ENCODE measurements at places on chromosomes 3 and 15.

DNA sequence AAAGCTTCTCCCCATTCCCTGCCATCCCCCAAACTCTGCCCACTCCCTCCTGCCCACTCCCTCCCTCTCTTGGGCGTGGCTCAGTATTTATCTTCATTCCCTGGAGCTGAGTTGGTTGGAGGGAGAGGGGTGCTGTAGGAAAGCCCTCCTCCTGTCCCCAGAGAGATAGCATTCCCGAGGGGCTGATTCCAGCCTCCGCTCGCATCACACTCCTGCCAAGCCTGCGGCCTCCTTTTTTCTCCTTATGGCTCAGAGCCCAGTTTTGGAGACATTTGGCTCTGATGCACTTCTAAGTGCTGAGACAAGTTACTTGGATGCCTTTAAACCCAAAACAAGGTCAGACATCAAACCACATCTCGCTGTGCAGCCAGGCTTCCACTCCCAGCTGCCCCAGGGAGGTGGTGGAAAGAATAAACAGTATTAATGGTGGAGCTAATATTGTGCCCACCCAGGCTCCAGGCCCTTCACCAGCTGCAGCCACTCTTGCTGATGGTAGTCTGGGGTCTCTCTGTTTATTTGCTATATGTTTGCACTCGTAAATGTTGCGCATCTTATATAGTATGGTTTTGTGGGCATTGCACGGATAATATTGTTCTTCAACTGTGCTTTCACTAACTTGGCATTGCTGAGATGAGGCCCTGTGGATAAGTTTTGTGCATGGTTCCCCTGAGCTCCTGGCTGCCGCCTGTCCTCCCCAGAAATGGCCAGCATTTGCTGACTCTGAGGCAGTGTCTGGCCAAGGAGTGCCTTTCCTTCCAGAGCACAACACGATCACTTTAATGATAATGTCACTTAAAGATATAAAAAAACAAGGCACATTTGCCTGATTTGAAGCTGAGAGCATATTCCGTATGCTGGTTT lies 157.2 kb downstream of the LRRC28 start:
- DNase-seq, result no peak

GRCh38 chr3:106276151-106276550 lies 407.3 kb upstream of the CBLB start:
- DNase-seq, result no peak

- DNase-seq, result no peak
These were observed 539.5 kb downstream of the NAALADL2 start for GRCh38 chr3:175398676-175399075.

GRCh38 chr15:88262064-88262463 lies 5.5 kb upstream of the NTRK3 start:
- no peak for DNase-seq

DNA sequence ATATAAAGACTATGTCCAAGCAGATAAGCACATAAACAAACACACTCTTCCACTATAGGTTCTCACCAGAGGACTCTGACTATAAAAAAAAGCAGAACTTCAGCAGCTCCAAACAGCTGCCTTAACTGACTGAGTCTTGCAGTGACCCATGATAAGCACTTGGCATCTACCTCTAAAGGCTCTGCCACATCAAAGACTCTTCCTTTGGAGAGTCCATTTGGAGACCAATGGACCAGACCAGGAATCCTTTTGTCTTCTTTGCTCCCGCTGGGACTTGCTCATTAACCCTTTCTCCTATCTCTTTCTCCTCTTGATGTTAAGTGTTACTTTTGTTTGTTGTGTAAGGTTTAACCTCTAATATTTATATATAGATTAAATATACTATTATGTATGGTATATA lies 424.1 kb downstream of the RSL24D1 start:
- no peak for DNase-seq

DNA sequence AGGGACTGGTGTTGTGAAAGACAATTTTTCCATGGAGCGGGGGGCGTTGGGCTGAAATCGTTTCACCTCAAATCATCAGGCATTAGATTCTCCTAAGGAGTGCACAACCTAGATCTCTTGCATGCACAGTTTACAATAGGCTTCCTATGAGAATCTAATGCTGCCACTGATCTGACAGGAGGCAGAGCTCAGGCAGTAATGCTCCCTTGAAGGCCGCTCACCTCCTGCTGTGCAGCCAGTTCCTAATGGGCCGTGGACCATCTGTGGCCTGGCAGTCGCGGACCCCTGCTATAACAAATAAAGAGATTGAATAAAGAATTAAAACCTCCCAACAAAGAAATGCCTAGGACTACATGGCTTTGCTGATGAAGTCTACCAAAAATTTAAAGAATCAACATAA lies 25.3 kb upstream of the ANKRD28 start:
- no peak for DNase-seq

DNA sequence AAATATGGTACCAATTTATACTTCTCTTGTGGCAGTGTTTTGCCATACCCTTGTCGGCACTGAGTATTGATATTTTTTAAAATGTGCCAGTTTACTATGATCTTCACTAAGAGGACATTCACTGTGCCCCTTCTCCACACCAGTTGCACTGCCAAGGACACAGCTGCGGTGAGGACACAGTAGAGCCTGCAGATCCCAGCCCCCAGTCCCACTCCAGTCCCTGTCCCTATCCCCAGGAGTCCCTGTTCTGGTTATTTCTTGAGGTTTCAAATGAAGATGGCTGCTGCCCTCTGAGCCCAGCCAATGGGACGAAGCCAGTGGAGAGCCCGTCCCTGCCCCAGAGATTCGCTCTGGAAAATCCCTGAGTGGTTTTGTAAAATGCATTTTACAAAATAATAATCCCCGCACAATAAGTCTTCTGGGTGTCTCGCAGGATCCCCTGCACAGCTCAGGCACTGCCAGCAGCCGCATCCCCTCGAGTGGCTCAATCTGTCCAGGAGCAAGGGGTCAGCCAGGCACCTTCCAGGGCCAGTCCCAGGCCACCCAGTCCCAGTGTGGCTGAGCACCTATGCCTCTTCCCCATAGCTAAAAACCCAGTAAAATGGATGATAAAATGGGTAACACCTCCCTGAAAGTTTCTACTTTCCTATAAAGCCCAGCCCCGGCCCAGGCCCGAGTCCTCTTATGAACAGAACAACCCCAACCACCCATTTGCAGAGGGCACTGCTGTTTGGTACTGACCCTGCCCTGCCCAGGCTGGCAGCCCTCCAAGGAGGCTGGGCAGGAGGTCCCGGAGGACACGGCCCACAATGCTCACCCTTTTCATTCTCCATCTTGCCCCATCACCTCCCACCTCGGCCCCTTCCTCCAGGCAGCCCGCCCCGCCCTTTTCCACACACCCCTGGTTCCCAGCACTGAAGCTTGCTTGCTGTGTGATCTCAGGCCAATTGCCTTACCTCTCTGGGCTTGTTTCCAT lies 91.1 kb downstream of the VGLL4 start:
- DNase-seq, result no peak

- no peak for DNase-seq
These were observed 45.4 kb downstream of the SSR3 start for GRCh38 chr3:156509189-156510174.

DNA sequence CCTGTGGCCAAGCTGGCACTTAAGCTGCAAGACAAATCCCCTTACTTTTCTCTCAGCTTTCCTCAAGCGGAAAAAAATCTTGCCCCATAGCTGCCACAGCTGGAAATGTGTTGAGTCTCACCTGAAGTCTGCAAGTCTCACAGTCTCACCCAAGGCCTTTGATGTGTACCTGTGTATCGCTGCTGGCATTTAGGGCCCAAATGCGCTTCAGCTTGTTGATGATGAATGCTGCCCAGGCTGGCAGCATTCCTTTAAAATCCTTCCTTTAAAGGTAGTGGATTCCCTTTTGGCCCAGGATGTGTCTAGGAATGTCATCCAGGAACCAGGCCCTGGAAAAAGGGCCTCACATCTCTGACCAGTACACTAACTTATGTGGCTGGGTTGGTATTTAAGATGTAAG lies 7.0 kb downstream of the OR5K4 start:
- no peak for DNase-seq

GRCh38 chr3:71579935-71580406 lies 3.6 kb downstream of the FOXP1 start:
- peak; percentile 23 for DNase-seq

DNA sequence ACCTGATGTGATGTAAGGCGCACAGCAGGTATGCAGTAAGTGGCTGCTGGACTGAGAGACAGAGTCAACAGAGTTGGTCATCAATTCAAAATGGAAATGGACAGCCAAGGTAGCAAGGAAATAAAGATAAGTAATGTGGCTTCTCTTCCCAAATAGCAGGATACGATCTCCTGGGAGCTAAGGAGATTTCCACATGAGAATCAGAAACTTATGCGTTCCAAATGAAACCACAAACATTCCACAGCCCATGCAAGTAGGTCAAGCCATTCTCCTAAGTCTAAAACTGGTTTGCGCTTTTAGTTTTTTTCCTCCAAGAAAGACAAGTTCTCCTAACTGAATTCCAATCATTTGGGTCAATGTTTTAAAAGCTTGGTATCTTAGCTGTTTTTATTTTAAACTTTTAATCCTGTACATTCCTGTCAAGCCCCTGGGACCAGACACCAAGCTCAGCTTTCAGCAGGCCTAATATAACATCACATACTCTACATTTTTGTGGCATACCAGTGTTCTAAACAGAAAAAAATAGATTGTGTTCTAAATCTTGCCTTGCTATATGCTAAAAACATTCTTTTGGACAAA lies 73.7 kb upstream of the TSPAN3 start:
- no peak for DNase-seq

DNA sequence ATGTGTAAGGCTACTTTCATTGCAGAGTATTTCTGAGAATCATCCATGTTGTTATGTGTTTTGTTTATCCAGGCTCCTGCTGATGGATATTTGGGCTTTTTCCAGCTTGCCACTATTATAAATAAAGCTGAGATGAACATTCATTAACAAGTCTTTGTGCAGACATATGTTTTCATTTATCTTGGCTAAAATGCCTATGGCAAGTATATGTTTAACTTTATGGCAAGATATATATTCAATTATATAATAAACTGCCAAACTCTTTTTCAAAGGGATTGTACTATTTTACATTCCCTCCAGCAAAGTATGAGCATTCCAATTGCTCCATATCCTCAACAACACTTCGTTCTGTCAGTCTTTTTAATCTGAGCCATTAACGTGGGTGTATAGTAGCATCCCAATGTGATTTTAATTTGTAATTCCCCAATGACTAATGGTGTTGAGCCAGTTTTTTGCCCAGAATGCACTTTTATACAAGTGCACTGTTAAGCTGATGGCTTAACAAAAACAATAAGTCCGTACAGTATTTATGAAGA lies 452.4 kb downstream of the SHQ1 start:
- DNase-seq, result no peak

DNA sequence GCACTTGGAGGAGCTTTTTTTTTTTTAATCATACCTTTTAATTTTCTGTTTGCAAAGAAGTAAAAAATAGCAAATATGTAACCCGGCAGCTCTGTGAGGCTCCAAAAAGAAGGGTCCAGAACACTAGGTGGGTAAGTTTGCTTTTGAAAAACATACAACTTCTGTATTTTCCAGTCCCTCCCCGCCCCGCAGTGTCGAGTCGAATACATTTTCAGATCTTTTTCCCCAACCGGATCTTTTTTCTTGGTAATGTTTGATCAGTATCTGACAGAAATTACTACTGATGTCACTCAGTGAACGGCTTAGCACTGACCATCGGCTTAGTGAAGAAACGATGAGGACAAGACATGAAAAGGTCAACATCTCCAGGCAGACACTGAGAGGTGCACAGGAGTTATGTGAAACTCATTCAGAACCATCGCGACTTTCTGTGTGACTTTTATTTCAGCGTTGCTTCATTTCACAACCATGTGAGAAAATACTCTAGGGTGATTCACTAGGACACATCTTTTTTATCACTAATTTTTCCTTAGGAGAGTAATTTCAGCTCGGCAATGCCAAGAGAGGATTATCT lies 11.0 kb downstream of the ISL2 start:
- no peak for DNase-seq

DNA sequence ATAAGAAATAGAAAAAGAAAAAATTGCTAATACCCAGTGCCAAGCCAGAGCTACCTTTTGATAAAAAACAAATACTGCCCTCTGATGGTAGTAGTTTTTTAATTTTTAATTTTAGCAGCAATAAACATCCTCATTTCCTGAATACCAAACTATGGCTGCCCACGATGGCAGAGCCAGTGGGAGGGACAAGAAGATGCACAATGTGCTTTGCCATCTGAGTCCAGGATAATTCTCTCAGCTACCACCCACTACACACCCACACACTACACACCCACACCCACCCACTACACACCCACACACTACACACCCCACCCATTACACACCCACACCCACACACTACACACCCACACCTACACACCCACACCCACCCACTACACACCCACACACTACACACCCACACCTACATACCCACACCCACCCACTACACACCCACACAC lies 17.8 kb downstream of the CEP19 start:
- no peak for DNase-seq

- peak; percentile 56 for DNase-seq
These were observed 60.6 kb upstream of the PLCL2 start for GRCh38 chr3:16824081-16824696.

DNA sequence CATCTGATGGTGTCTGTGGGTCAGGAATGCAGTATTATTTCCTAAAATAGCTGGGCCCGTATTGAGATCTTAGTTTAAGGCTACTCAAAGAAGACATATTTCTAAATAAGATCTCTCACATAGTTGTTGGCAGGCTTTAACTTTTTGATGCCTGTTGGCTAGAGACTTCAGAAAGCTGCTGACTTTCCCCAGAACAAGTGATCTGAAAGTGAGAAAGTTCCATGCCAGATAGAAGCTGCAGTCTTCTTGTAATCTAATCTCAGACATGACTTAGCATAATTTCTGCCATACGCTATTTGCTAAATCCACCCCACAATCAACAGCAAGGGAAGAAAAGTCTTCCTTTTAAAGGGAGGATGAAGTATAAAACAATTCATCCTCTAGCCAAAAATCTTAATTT lies 867.1 kb downstream of the IGSF11 start:
- no peak for DNase-seq

GRCh38 chr3:58027704-58028317 lies 19.6 kb downstream of the FLNB start:
- DNase-seq, result no peak

GRCh38 chr15:63287109-63287508 lies 9.7 kb downstream of the APH1B start:
- no peak for DNase-seq
